ENCODE measurements at places on chromosomes 5 and 9.

- ATAC-seq: peak; percentile 35
Observed at GRCh38 chr9:75002422-75003023, 25.6 kb downstream of the CARNMT1 start.

- no peak for ATAC-seq
Observed at GRCh38 chr9:114070188-114071103, 7.7 kb downstream of the AMBP start.

DNA sequence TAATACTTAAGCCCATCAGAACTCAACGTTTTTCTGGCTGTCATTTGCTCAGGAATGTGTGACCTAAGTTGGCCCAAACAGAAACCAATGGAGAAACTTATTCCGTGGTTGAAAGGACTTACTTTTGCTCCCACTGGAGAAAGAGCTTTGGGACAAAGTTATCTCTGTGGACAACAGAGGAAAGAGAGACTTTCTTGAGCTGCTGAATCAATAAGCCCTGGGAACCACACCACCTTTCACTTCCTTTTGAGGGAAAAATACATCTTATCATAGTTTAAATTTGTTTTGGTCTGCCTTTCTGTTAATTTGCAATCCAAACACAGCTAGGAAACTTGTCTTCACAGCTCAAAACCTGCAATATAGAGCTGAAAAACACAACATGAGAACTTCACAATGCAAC is 62.8 kb upstream of the VCAN start:
- no peak for ATAC-seq

DNA sequence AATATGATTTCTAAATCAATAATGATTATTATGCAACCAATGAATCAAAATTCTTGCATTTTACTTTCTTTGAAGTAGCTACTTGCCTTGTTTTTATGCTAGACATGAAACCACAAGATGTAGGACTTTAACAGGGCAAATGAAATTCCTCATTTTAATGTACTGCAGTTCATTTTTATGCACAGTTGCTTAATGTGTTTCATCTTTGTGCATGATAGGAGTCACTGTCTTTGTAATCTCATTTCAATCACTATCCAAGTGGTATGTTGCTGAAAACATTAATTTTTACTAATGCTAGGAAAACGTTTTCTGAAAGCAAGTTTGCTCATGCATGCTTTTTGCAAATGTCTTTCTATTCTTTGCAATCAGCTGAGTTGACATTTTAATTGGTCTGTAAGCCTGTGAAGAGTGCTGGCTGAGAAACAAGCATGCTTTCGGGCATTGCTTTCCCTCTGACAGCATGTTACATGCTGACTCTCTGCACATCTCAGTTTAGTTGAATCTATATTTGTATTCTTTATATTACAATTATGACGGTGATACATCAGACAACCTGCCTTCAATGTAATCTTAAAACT is 535.0 kb upstream of the CDH18 start:
- no peak for ATAC-seq

GRCh38 chr5:139108063-139108824 is 89.9 kb downstream of the SIL1 start:
- ATAC-seq: no peak

DNA sequence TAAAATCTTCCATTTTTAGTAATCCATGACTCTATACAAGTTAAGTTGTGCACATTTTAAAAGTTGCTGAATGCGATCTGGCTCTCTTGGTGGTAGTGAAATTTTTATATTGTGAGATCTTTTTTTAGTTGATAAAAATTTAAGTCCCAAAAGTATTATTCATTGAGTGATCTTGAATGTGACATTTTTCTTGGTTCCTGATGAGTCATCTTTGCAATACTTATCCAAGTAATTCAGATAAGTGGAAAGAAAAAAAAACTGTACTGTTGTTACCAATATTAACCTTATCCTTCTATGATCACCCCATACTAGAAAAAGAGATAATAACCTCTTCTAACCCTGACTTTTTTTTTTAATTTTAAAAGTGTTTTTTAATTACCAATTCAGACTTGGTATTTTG is 601.3 kb downstream of the PSAT1 start:
- ATAC-seq: no peak

DNA sequence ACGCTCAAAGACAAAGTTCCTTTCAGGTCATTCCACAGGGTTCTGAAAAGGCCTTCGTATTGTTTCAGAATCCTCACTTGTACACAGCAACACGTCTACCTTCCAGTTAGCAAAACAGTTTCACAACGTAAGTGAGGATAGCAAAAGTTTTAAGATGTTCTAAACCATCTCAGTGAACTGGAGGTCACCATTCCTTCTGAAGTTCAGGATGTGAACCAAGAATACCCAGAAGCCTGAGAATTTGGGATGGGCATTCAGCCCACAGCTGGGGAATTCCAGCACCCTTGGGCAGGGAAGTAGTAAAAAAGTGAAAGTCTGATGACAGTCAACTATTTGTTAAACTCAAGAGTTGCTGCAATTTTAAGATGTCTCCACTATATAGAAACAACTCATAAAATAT is 224.5 kb downstream of the BNC2 start:
- no peak for ATAC-seq

DNA sequence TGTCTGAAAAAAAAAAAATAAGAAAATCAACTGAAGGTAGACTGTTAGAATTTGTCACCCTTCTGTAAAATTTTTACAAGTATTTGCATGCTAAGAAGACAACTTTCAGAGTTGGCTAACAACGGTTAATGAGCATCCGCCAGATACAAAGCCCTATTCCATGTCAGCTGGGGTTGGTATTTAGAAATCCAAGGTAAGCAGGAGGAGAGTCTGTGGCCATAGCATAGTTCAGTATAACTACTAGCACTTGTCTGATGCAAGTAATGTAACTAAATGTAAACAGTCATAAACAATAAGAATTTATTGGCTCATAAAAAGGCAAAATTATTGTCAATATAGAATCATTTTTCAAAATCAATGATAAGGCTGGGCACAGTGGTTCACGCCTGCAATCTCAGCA is 45.7 kb upstream of the KDM4C start:
- no peak for ATAC-seq

DNA sequence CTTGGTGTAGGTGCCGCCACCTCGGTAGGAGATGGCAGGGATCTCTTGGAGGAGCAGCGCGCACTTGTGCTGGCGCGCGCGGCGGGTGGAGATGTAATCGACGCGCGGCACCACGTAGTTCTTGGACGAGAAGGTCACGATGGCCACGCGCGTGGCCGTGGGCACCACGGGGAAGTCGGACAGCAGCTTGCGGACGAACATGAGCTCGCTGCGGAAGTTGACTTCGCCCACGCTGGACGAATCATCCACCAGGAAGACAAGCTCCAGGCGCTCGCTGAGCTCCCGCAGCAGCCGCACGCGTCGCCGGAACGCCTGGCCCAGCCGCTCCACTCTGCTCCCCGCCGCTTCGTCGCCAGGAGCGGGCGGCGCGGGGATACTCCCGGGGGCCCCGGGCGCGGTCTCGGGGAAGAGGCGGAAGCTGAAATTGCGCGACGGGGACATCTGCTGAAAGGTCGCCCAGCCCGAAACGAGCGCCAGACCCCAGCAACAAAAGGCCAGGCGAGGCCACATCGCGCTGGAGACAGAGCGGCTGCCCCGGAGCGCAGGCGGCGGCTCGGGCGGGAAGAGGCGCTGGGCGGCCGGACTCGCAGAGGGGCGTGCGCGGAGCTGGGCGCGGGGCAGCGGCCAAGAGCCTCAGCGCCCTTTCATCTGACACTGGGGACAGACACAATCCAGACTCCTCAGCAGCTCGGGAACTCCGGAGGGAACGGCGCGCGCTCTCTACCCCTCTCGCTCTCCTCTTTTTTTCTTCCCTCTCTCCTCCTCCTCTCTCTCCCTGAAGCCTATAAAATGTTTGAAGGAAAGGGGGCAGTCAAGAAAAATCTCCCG is at the start of gene SVEP1:
SVEP1 (minus strand) TSS at position 708 of the 828 bp plus-strand sequence; CDS start at position 510, 198 bp downstream.
- no peak for ATAC-seq

DNA sequence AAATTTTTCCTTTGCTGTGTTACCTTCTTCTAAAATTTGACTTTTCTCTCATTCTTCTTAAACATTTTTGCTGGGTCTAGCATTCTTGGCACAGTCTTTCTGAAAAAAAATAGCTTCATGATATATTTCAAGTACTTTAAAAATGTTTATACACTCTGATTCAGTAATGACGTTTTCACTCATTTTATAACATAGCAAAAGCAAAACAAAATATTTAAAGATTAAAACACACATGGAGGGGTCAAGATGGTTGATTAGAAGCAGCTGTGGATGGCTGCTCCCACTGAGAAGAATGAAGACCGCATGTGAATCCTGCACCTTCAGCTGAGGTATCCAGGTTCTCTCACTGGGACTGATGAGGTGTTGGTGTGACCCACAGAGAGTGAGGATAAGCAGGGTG is 188.2 kb downstream of the SGCD start:
- ATAC-seq: no peak
